Stimulated activated CD8-positive, alpha-beta memory T cell treated with anti-CD3 and anti-CD28 coated beads, Interleukin-12 subunit alpha, Interleukin-12 subunit beta, amount 100 ng/mL, for 4 hours (primary cell): ENCODE measurements at places on chromosomes 3 and 15.

- DNase-seq, result no peak
These were observed 29.8 kb downstream of the RARB start for GRCh38 chr3:25457671-25458419.

GRCh38 chr3:177133860-177134815 is 63.1 kb downstream of the TBL1XR1 start:
- no peak for DNase-seq

- DNase-seq, result no peak
These were observed 69.1 kb upstream of the TAMM41 start for GRCh38 chr3:11915621-11916424.

DNA sequence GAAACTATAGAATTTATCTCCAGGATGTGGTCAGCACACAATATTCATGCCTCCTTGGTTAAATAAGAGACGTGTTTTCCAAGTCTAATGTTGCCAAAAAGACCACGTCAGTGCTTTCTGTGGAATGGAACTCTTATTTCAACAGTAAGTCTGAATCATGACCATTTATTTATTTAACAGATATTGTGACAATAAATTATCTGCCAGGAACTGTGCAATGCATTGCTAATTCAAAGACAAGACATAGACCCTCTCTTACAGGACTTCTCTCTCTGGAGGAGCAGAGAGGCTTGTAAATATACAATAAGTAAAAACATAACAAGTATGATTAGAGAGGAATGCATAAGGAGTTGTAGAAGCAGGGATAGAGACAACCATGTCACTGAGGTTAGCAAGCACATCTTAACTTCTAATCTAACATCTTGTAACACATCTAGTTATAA is 227.5 kb downstream of the DTWD1 start:
- DNase-seq, result no peak

GRCh38 chr3:171385086-171385485 is 75.1 kb downstream of the TNIK start:
- no peak for DNase-seq

- no peak for DNase-seq
These were observed 12.5 kb downstream of the CHDH start for GRCh38 chr3:53833700-53834099.

- DNase-seq, result no peak
These were observed 22.2 kb downstream of the MESD start for GRCh38 chr15:80967451-80967850.

- no peak for DNase-seq
These were observed 14.4 kb upstream of the DAPK2 start for GRCh38 chr15:64060716-64061115.

DNA sequence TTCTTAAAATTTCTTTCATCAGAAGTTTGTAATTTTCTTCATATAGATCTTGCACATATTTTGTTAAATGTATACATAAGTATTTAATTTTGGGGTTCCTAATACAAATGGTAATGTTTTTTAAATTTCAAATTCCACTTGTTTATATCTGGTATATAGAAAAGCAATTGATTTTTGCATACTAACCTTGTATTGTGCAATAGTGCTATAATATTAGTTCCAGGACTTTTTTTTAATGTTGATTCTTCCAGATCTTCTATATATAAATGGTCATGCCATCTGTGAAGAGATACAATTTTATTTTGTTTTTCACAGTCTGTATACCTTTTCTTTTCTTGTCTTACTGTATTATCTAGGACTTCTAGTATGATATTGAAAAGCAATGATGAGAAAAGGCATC is 665.0 kb downstream of the OTOL1 start:
- no peak for DNase-seq

GRCh38 chr15:66057089-66057488 is 187.8 kb downstream of the RAB11A start:
- no peak for DNase-seq

GRCh38 chr15:56342653-56343052 is 22.6 kb upstream of the TEX9 start:
- DNase-seq, result no peak

DNA sequence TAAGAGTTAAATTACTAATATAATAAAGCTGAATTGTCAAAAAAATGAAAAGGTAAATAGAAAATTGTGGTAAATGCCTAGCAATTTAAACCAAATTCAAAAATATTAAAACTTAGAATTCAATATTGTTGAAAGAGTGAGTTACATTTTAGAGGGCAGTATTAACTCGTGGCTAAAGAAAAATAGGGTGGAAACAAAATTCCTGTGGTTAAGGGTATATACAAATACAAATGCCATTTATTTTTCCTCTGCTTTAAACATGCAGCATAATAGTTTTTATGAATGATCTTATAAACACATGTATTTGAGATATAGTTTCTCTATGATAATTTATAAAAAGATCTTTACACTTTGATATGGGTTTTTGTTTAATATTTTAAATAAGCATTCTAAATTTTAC is 79.0 kb downstream of the NEDD4 start:
- DNase-seq, result no peak

- DNase-seq, result no peak
These were observed 67.2 kb downstream of the CFAP44 start for GRCh38 chr3:113374078-113374477.

DNA sequence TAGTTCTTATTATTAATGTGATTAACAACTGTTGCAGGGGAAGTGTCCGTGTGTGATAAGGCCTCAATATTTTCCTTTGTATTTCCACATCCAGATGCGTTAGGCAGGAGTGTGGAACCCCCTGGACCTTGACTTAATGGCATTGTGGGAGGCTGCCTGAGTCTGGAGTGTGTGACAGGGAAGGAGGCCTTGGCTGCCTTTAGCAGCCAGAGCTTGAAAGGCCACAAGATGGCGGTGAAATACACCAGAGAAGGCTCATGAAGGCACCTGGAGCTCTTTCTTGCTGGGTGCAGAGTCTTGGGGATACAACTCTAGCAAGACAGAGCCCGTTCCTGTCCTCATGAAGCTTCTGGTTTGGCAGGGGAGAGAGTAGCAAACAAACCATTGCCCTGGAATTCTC is 36.9 kb downstream of the POLR2M start:
- DNase-seq, result no peak

- DNase-seq, result no peak
These were observed 70.5 kb downstream of the GABRB3 start for GRCh38 chr15:26702381-26702780.

- no peak for DNase-seq
These were observed 13.2 kb upstream of the THRB start for GRCh38 chr3:24507776-24508422.

DNA sequence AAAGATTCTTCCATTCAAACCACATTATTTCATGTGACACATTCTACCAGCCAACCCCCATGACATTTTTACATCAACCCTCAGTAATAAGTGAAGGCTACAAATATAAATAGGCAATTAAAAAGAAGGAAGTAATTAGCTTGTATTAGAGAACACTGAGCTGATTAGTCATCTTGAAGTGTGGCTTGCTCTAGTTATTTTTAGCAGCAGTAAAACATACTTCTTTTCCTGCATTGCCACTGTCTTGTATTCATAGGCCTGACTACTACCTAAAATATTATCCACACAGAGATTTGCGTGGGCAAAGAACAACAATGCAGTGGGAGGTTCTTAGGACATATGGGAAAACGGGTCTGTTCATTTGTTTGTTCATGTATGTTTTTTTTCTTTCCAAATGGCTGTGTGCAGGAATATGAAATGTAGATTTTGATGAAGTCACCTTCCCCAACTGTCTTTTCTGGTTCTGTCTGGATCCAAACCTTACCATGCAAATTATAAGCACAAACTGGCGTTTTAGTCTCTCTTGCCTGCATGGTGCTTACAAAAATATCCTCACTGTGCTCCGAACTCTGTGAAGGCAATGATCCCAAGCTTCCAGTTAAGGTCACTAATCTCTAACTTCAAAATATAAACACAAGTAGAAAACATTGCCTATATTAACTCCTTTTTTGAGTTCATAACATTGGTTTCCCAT is 31.5 kb upstream of the TM4SF4 start:
- no peak for DNase-seq

GRCh38 chr15:47972738-47973137 is 148.1 kb upstream of the SLC24A5 start:
- DNase-seq, result no peak

DNA sequence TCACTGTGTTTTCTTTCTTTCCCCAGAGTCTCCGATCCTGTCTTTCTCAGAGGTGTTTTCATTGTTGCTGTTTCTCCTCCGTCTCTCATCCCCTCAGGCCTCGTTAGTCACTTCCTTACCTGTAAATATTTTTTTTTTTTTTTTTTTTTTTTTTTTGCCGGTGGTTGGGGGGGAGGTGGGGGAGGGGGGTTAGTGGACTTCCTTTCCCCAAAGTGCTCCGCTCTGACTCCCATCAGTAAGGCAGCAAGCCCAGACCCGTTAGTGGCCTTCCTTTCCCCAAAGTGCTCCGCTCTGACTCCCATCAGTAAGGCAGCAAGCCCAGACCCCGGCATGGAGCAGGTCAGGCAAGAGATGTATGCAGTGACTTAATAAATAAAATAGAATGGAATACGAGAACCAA is 97.1 kb upstream of the TNFAIP8L3 start:
- no peak for DNase-seq

GRCh38 chr3:42001777-42002176 is 39.9 kb upstream of the ULK4 start:
- DNase-seq, result no peak

DNA sequence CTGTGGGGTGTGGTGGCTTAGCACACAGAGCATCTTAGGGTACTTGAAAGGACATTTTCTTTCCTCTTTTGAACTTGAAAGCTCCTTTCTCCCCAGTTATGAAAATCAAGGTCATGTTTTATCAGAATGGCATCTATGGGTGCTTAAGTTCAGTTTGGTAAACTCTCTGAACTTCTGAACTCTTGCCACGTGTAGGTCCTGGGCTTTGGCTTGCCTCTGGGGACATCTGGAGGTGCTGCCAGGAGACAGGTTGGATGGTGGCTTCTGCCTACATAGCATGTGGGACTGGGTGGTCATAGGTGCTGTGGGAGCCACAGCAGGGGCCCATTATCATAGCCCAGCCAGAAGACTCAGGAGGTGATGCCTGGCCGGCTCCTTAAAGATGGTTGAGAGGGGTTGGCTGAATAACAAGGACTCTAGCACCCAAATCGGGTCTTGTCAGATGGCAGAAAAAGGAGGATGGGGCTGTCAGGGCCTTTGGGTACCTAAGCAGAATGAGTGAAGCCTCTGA is 15.6 kb downstream of the GHRL start:
- no peak for DNase-seq

DNA sequence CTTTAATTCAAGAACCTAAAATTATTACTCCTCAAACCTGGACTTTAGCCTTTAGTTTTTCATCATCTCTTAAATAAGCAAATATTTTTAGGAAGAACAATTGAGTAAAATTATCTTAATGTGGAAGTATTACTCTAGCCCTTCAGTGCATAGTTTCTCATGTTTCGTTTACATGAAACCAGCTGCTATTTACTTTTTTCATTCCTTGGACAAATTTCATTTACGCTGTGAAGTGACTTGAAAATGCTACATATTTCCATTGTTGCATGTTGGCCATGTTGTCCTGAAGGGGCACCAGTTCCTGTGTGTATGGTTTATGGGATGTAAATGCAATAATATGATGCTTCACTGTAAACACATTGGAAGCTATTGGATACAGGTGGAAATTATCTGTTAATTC is 49.9 kb downstream of the SLC25A26 start:
- DNase-seq, result no peak
